ENCODE measurements at places on chromosomes 12 and 14. TPM values are rescaled to one million over a fixed set of nuclear protein-coding genes. Genes with fewer than 3 reads are reported as not detected.

The C1S gene
- total RNA-seq = 2.3 TPM

The SERPINA6 gene
- total RNA-seq = not detected

DNA sequence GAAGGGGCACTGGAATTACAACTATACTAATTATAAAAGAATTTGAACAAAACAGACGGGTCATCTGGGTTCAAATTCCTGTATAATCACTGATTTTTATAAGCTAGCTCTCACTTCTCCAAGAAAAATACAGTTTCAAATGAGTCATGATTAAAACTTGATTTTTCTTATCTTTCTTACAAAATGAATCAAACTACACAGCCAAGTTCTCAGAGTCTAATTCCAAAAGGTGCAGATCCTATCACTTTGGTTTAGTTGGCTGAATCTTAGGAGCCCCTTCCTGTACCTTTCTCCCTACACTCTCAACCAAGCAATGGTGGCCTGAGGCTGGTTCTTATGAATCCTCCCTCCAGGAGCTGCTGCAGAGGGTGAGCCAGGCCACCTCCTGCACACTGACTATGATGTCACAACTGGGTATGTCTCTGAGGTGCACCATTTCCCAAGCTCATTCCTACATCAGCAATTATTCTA, 43.8 kb upstream of the BMP4 start:
- H3K4me1 ChIP-seq = no peaks in the 10 kb centered on the region
- DNase-seq = no peak
- no peaks in the 10 kb centered on the region for H3K36me3 ChIP-seq
- peaks cover 1% of the 10 kb centered on the region for H3K27me3 ChIP-seq
- no peak overlapping the region for H3K4me3 ChIP-seq
- no peak overlapping the region for H3K27ac ChIP-seq

GRCh38 chr12:71656740-71657139, 6.9 kb downstream of the ZFC3H1 start:
- no peak overlapping the region for H3K27ac ChIP-seq
- H3K27me3 ChIP-seq = no peaks in the 10 kb centered on the region
- H3K36me3 ChIP-seq = peaks cover 10% of the 10 kb centered on the region
- H3K4me3 ChIP-seq = no peak overlapping the region
- no peak for DNase-seq

GRCh38 chr12:48973531-48973930, 2.0 kb upstream of the WNT10B start:
- H3K27me3 ChIP-seq = peaks cover 49% of the 10 kb centered on the region
- no peak for DNase-seq
- H3K4me1 ChIP-seq = peaks cover 23% of the 10 kb centered on the region
- peaks cover 2% of the 10 kb centered on the region for H3K36me3 ChIP-seq
- no peak overlapping the region for H3K4me3 ChIP-seq
